ENCODE measurements at places on chromosomes 1 and 21.

GRCh38 chr1:156760092-156760795, 7.1 kb upstream of the PRCC start:
- DNase-seq = no peak

GRCh38 chr1:155012776-155013602, 10.4 kb downstream of the ZBTB7B start:
- no peak for DNase-seq

DNA sequence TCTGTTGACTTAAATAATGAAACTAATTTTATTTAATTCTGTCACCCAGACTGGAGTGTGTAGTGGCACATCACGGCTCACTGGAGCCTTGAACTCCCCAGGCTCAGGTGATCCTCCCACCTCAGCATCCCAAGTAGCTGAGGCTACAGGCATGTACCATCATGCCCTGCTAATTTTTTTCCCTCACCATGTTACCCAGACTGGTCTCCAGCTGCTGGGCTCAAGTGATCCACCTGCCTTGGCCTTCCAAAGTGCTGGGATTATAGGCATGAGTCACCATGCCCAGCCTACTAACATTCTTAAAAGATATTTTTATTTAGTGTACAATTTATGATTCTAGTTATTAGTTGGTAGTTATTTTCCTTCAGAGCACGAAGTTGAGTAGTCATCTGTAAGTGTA, 49.5 kb downstream of the NRDC start:
- no peak for DNase-seq

GRCh38 chr1:27153549-27153886, 1.4 kb downstream of the SLC9A1 start:
- no peak for DNase-seq

- no peak for DNase-seq
Measured at GRCh38 chr1:232318143-232318542, 311.8 kb downstream of the SIPA1L2 start.

DNA sequence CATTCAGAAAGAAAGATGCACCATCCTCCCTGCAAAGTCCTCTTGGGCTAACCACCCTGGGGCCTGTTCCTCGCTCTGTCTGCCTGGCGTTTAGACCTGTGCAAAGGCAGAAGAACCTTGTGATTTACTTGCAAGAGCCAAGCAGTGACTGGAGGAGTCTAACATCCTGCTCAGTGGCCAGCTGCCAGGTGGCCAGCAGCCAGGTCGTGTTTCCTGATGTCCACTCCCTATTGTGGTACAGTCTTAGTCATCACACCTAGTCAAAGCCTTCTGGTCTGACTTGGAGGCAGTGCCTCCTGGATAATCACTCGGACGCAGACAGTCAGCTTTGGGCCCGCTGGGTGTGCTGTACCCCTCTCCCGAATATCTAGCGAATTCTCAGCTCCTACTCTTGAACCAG, 118.1 kb downstream of the PGBD5 start:
- DNase-seq = no peak

DNA sequence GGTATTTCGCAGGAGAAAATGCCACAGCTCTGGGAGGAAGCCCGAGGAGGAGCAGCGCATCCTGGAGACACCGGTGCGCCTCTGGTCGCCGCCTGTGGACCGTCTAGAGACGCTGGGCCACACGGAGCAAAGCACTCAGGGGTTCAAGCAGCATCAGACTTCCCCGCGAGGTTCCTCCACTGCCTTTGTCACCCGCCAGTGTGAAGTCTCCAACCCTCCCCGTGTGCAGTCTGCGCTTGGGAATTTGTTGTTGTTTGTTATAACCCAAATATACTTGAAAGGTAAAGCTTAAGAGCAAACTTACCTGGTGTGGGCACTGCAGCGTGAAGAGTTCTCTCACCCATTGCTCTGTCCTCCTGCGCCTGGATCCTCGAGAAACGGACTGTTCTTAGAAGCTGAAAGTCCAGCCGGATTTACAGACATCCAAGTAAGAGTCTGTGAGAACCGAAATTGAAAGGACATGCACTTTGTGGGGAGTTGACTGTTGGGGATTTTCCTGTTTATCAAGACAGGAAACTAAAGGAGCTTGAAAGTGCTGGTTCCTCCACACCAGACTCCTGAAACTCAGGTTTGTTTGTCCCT, at the start of gene GBP4:
TSS of gene GBP4 (minus strand) at position 452 of the 582 bp plus-strand sequence. CDS start at position 344, 108 bp downstream.
- DNase-seq = peak; percentile 78

Data from activated CD8-positive, alpha-beta memory T cell treated with anti-CD3 and anti-CD28 coated beads for 24 hours (primary cell).